ENCODE measurements at places on chromosomes 11 and 22.

DNA sequence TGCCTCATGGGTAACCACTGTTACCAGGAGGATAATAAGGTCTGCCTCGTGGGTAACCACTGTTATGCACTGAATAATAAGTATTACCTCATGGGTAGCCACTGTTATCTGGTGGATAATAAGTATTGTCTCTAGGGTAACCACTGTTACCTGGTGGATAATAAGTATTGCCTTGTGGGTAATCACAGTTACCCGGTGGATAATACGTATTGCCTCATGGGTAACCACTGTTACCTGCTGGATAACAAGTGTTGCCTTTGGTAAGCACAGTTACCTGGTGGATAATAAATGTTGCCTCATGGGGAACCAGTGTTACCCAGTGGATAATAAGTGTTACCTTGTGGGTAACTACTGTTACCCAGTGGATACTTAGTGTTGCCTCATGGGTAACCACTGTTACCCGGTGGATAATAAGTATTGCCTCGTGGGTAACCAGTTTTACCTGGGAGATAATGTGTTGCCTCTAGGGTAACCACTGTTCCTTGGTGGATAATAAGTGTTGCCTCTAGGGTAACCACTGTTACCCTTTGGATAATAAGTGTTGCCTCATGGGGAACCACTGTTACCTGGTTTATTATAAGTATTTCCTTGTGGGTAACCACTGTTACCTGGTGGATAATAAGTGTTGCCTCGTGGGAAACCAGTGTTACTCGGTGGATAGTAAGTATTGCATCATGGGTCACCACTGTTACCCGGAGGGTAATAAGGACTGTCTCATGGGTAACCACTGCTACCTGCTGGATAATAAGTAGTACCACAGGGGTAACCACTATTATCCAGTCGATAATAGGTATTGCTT is 10.6 kb upstream of the NXPE4 start:
- no peak for DNase-seq

- no peak for DNase-seq
Observed at GRCh38 chr22:40808018-40808841, 10.9 kb downstream of the SLC25A17 start.

DNA sequence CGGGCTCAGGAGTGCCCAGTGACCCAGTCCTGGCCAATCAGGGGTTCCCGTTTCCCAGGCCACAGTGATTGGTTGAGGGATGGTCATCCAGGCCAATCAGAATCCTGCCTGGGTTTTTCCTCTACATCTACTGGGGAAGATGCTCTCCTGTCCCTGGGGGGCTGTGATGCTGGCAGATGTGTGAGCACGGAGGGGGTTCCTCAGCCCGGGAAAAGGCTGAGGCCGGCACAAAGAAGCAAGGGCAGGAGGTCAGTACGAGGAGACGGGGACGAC is 171.2 kb downstream of the CTTN start:
- DNase-seq = no peak

- DNase-seq = no peak
Observed at GRCh38 chr11:75508051-75508561, 17.6 kb downstream of the GDPD5 start.

GRCh38 chr11:114060392-114061047 is 1.0 kb downstream of the ZBTB16 start:
- DNase-seq = no peak

DNA sequence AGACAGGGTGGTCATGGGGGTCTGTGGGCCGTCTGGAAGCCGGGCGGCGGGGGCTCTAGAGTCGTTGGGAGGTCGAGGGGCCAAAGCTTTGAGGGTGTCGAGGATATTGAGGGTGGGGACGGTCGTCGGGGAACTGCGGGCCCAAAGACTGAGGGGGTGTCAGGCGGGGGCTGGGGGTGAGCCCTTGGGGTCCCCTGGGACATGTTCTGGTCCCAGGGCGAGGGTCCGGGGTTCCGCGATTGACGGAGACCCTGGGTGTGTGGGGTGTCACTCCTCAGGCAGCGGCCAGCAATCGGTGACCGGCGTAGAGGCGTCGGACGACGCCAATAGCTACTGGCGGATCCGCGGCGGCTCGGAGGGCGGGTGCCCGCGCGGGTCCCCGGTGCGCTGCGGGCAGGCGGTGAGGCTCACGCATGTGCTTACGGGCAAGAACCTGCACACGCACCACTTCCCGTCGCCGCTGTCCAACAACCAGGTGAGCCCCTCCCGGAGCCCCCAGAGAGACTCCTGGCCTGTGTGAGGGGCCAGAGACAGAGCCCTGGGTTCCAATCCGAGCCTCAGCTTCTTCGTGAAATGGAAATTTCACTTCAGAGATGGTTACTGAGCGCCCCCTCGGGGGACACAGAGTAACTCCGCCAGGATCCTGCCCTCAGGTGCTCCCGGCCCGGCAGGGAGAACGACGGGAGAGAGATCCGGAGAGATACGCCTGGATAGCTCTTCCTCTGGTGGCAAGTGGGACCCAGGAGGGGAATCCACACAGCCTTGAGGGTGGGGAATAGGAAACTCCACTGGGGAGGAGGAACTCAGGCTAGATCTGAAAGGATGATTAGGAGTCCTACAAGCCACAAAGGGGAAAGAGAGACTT is 714 bp downstream of the SDF2L1 start:
- DNase-seq = peak; percentile 78

Data from NCI-H446 (cell line).